ENCODE measurements at places on chromosomes 12 and 14.
A peak's percentile ranks its signal among the peaks of the same experiment; 100 is the strongest.

- DNase-seq: no peak
Measured at GRCh38 chr12:109961612-109962011, 34.6 kb downstream of the GIT2 start.

DNA sequence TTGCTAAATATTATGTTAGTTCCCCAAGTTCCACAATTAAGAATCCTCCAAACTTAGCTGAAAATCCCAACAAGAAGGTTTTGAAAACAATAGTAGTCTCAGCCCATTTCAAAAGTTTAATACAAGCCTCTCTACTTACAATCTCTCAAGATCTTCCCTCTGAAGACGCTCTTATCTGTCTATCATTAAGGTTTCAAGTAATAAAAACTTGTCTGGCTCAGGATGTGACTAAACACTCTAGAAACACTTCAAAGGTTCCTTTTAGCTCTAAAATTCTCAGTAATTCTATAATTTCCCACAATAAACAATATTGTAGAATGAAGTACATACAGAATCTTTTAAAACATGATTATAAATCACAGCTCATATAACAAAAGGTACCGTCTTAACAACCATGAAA is 16.3 kb downstream of the YAF2 start:
- DNase-seq: no peak

DNA sequence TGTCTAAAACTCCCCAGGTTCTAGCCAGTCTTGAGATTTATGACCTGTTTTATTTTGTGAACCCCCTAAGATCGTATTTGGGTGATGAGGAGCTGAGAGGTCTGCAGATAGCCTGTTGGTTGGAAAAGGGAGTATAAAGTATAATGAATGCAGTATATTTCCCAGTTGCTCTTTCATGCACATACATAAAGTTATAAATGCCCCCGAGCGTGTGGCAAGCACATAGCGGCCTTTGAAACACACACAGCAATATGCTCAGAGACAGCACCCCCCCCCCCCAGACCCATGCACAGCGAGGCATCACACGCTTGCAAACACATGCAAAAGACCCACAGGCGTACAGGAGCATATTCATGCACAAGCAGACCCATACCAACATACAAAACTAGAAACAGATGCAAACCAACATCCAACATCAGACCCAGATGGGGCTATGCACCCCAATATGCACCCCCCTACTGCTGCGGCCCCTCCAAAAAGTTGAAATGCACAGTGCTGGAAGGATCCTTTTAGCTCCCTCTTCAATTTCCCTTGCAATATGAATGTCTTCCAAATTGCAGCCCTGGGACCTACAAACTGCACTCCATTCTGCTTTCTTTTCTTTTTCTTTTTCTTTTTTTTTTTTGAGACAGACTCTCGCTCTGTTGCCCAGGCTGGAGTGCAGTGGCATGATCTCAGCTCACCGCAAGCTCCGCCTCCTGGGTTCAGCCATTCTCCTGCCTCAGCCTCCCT is 82.2 kb upstream of the TBX3 start:
- DNase-seq: no peak

DNA sequence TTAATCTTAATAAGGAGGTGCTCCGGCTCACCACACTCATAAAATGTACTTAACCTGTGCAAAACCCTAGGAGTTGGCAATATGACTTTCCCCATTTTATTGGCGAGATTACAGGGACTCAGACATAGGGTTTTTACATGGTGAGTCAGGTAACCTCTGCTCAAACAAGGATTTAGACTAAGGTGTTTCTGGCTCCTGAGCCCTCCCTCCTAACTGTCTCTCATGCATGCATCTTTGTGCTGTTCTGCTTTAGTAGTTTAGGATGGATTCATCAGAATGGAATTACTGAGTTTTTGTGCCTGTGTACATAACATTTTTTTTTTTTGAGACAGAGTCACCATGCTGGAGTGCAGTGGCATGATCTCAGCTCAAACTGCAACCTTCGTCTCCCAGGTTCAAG is 993.3 kb upstream of the TMEM132C start:
- DNase-seq: no peak

DNA sequence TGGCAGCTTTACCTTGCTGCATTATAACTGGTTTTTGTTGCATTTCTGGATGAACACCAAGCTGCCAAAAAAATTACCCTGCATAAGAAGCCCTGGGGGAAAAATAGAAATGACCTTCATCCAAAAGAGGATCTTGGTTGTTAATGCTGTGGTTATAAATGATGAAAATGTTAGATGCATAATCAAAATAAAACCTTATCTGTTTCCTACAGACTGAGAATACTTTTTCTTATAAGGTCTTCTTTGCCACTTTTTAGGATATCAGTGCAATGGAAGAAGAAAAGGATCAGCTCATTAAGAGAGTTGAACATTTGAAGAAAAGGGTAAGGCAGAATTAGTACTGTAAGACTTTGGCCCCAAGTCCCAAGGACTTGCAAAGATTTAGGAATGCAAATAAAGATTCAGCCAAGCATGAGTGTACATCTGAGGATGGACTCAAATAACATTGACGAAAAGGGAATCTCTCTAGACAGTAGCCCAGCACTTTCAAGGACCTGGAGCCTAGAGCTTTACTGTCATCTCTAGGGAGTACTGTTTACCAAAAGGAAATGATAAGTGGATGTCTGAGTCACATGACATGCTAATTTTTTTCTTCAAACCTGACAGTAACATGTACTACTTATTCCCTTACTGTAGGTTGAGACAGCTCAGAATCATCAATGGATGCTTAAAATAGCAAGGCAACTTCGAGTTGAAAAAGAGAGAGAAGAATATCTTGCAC is 10.7 kb downstream of the IFT81 start:
- no peak for DNase-seq

DNA sequence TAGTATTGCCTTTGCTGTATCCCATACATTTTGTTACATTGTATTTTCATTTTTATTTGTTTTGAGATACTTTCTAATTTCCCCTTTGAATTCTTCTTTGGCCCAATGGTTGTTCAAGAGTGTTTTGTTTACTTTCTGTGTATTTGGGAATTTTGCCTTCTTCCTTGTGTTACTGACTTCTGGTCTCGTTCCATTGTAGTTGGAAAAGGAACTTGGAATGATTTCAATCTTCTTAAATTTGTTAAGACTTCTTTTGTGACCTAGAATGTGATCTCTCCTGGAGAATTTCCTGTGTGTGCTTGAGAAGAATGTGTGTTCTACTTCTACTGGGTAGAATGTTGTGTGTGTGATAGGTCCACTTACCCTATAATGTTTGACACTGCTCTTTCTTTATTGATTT is 304.4 kb upstream of the RTL1 start:
- DNase-seq: no peak

GRCh38 chr12:1322821-1323220 is 271.6 kb downstream of the FBXL14 start:
- DNase-seq: no peak

- DNase-seq: peak; percentile 98
Measured at GRCh38 chr14:60091550-60092525, at the start of gene PCNX4. Gene PCNX4 (plus strand): TSS chr14:60091923. CDS start chr14:60107639, 15,716 bp downstream.
